ENCODE measurements at places on chromosomes 2 and 18.

- no peak for DNase-seq
Measured at GRCh38 chr2:11659115-11659475, 10.9 kb downstream of the NTSR2 start.

- no peak for DNase-seq
Measured at GRCh38 chr2:195594248-195594647, 62.8 kb upstream of the SLC39A10 start.

- no peak for DNase-seq
Measured at GRCh38 chr18:24095976-24096375, 42.9 kb upstream of the CABYR start.

- no peak for DNase-seq
Measured at GRCh38 chr2:202933958-202934357, 21.9 kb downstream of the CARF start.

- DNase-seq = no peak
Measured at GRCh38 chr2:182631299-182631698, 84.8 kb upstream of the DNAJC10 start.

DNA sequence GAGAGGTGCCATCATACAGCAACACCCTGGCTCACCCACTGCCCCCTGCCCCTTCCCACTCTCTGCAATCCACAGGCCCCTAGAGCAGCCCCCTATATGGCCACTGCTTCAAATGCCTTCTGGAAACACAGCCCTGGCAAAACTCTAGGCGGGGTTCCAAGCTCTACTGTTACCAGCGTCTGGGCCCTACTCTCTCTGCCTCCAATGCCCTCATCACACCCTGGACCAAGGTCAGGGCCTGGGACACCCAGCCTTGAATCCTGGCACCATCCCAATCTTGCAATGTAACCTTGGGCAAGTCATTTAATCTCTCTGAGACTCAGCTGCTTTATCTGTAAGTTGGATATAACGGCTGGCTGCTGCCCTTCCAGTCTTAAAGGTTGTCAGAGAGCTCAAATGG is 39.2 kb upstream of the LOXHD1 start:
- DNase-seq = no peak

DNA sequence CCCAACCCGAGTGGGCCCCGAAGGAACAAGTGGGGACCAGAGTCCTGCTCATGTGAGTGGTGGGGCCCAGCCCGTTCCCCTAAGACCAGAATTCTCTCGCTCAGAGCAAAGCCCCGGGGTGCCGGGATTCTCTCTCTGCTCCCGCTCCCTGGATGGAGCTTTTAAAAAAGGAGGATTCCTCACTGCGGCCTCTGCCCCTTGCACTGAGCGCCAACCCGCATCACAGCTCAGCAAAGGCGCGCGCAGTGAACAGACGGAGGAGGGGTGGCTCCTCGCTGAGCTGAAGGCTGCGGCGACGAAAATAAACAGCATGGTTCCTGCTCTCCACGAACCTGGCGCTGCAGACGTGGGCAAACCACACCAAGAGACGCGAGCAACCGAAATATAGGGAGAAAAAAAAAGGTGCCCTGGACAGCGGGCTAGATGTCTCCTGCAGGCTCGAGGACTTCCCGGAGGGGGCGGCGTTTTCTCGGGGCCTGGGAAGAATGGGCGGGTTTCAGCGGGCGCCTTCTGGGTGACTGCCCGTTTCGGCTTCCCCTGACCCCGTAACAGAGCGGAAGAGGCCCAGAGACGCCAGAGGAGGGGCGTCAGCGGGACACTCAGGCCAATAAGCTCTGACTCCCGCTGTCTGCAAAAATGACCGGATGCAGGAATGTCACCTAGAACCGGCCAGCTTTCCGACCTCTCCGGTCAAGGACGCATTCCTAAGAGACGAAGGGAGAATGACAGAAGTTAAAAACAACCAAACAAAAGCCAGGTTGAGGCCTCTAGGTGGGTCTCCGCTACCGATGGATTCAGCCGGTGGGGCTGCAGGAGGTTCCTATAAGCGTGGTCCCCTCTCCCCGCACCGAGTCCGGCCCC is 819 bp upstream of the KLF11 start:
- DNase-seq = no peak

GRCh38 chr18:74528478-74528877 is 5.8 kb upstream of the CNDP1 start:
- no peak for DNase-seq
